Endothelial cell (in vitro differentiated cells): ENCODE measurements at places on chromosomes 11 and 22. TPM values are rescaled to one million over a fixed set of nuclear protein-coding genes. Genes with fewer than 3 reads are reported as not detected.
A peak's percentile ranks its signal among the peaks of the same experiment; 100 is the strongest.

DNA sequence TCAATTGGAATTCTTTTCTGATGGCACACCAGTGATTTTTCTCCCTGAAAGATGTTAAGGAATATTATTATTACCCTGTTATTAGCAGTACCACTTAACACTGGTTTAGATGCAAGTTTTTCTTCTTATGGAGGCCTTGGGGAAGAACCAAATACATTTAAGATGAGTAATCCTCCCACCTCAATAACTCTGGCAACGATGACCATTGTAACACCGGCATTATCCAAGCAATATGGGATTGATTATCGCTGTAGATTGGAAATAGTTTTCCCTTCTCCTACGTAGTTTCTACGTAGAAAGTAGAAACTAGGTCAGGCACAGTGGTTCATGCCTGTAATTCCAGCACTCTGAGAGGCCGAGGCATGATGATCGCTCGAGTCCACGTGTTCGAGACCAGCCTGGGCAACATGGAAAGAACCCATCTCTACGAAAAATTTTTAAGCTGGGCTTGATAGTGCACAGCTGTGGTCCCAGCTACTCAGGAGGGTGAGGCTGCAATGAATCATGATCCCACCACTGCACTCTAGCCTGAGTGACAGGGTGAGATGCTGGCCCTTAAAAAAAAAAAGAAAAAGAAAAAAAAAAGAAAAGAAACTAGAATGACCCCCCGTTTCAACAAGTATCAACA is 45.5 kb downstream of the PACSIN2 start:
- peaks cover 11% of the 10 kb centered on the region for H3K27me3 ChIP-seq
- no peak for DNase-seq
- peaks cover 41% of the 10 kb centered on the region for H3K36me3 ChIP-seq
- H3K4me1 ChIP-seq: peaks cover 39% of the 10 kb centered on the region

DNA sequence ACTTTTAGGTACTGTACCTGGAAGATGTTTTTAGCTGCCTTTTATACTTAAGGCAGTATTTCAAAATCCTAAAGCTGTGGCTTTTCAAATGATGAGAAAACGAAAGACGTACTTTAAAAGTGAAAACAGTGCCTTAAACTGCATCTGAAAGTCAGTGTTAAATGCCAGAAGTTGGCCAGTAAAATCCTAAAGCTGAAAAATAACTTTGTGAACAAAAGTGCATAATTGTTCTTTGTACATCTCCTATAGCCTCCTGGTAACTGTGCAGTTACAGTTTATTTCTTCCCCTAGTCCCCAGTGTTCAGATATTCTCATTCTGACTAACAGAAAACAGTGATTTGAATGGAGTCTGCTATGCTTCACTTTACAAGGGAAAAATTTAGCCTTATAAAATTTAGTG is 6.8 kb downstream of the EED start:
- no peak overlapping the region for H3K4me3 ChIP-seq
- H3K36me3 ChIP-seq: no peaks in the 10 kb centered on the region
- peaks cover 6% of the 10 kb centered on the region for H3K4me1 ChIP-seq
- H3K27ac ChIP-seq: no peak overlapping the region

TSPAN18 gene
- total RNA-seq: 717 TPM

GRCh38 chr22:34354071-34354817 is 434.0 kb upstream of the LARGE1 start:
- H3K27me3 ChIP-seq: no peaks in the 10 kb centered on the region
- no peak for DNase-seq
- H3K4me1 ChIP-seq: no peaks in the 10 kb centered on the region
- H3K27ac ChIP-seq: no peak overlapping the region

DNA sequence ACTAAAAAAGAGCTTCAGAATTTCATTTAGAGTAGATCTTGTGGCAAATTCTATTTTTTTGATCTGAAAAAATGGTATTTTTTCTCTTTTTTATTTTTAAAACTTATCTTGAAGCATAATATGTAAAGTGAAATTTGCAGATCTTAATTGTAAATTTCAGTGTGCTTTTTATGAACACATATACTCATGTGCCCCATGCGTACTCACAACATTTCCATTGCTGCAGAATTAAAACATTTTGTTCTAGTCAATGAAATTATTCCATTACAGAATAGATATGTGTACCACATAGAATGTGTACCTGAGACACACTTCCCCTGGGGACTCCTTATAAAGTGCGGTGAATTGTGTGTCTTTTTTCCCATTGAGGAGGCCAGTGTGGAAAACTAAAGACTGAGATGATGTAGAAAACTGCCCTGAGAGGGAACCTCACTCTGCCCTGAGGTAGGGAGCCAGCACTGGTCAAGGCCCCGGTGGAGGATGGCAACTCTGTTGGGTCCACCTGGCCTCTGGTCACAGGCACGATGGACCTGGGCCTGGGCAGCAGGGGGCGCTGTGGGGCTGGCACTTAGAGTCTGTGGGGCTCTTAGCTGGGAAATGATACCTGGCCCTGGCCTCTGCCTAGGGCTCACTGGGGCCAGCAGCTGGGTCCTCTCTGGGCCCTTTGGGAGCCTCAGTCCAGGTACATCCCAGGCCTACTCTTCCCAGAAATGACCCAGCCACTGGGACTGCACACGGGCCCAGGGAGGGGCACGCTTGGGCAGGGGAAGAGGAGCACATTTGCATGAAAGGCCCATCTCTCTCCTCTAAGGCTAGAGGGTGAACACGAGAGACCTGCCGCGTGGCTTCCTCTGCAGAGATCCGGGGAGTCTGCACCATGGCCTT is 77.9 kb upstream of the TOP3B start:
- no peaks in the 10 kb centered on the region for H3K36me3 ChIP-seq
- no peak overlapping the region for H3K27ac ChIP-seq
- DNase-seq: peak; percentile 82
- H3K4me1 ChIP-seq: no peaks in the 10 kb centered on the region
- H3K4me3 ChIP-seq: no peak overlapping the region
- no peaks in the 10 kb centered on the region for H3K27me3 ChIP-seq

DNA sequence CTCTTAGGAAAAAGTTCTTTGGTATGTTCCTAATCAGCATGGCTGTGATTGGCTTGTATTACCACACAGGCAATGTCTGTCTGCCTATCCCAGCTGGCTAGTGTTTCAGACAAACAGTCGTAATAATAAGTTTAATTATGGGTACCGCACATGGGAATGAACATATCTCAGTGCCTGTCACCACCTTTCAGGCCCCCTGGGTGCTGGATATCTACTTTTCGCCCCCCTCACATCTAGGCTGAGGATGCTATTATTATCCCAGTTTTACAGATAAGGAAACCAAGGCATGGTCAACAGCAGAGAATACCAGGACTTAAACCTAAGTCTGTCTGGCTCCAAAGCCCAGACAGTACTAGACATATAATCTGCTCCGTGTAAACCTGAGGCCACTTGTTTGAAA is 174.8 kb downstream of the SPON1 start:
- no peaks in the 10 kb centered on the region for H3K27me3 ChIP-seq
- no peaks in the 10 kb centered on the region for H3K4me1 ChIP-seq
- no peak overlapping the region for H3K27ac ChIP-seq
- H3K4me3 ChIP-seq: no peak overlapping the region
- no peak for DNase-seq

C11orf86 gene
- not detected for total RNA-seq

- H3K27me3 ChIP-seq: no peaks in the 10 kb centered on the region
- peaks cover 12% of the 10 kb centered on the region for H3K4me1 ChIP-seq
- H3K4me3 ChIP-seq: no peak overlapping the region
- H3K36me3 ChIP-seq: no peaks in the 10 kb centered on the region
- no peak for DNase-seq
Observed at GRCh38 chr11:128179512-128179911, 407.8 kb downstream of the ETS1 start.

SIK2 gene
- 16.3 TPM for total RNA-seq

- no peak for DNase-seq
- H3K36me3 ChIP-seq: no peaks in the 10 kb centered on the region
- no peak overlapping the region for H3K4me3 ChIP-seq
- peaks cover 3% of the 10 kb centered on the region for H3K27me3 ChIP-seq
- H3K4me1 ChIP-seq: peaks cover 6% of the 10 kb centered on the region
Observed at GRCh38 chr11:9606809-9607510, 33.5 kb downstream of the WEE1 start.

JHY gene
- total RNA-seq: 2.8 TPM

DNA sequence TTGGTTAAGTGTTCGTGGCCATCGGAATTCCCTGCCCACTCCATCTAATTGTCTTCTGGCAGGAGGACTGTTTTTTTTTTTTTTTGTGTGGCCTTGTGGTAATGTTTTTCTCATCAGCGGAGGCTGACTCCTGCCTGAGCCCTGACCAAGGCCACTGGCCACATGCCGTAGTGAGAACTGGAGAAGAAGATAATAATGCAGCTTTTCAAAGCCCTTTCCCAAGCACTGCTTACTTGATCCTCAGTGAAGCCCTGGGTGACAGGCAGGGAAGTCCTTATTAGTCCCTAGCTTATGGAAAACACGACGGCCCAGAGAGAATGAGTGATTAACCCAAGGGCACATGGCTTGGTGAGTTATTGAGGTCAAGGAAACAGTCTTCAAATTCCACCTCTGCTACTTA is 71.2 kb downstream of the ADM start:
- no peak for DNase-seq
- peaks cover 6% of the 10 kb centered on the region for H3K4me1 ChIP-seq
- peaks cover 2% of the 10 kb centered on the region for H3K27me3 ChIP-seq
- no peak overlapping the region for H3K4me3 ChIP-seq

VSTM5 gene
- total RNA-seq: 0.56 TPM

SLC37A2 gene
- 0.49 TPM for total RNA-seq

ZBTB3 gene
- total RNA-seq: 12.7 TPM

KLHL35 gene
- 2.8 TPM for total RNA-seq

- no peak for DNase-seq
- no peaks in the 10 kb centered on the region for H3K4me1 ChIP-seq
- no peak overlapping the region for H3K27ac ChIP-seq
- H3K36me3 ChIP-seq: no peaks in the 10 kb centered on the region
- H3K4me3 ChIP-seq: no peak overlapping the region
Observed at GRCh38 chr11:55572548-55572947, 620 bp downstream of the OR4C16 start.

CPT1B gene
- total RNA-seq: 89.0 TPM

TCN1 gene
- total RNA-seq: not detected

DNA sequence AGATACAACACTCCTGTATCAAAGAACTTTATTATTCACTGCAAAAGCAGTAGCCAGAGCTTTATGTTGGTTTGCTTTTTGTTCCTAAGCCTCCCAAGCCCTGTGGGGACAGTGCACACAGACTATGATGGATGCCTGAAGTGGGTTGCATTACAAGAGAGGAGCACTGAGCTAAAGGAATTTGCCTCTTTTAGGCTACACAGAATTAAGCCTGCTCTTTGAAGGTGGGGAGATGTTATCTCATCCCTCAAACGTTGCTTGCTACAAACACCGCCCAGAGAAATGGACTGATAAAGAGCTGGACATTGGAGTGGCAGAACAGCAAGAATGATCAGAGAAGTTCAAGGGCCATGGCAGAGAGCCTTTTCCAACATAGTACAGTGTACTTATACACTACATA is 2.5 kb upstream of the POGLUT3 start:
- H3K27me3 ChIP-seq: peaks cover 8% of the 10 kb centered on the region
- peaks cover 10% of the 10 kb centered on the region for H3K4me1 ChIP-seq
- no peak for DNase-seq

DNA sequence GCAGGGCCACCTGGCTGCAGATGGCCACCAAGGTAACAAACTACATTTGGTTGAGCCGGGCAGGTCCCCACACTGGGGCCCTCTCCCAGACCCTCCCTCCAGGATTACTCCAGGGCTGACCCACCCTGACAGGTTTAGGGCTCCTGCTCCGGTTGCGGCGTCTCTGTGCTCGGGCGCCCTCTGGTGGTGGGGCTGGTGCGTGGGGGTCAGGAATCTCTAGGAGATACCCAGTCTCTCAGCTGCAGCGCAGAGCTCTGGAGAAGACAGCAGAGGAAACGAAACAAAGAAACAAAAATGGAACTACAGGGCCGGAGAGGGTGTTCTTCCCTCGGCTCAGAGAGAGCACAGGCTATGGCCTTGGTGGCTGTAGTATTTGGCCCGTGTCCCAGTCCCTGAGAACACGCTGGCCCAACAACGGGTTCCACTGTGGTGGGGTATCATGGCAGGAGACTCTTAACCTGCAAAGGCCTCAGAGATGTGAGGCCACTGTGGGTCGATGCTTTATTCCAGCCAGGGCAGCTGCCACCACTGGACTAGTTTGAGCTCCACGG is 2.4 kb downstream of the C11orf96 start:
- peaks cover 28% of the 10 kb centered on the region for H3K27me3 ChIP-seq
- peaks cover 3% of the 10 kb centered on the region for H3K36me3 ChIP-seq
- no peak overlapping the region for H3K27ac ChIP-seq
- H3K4me3 ChIP-seq: no peak overlapping the region
- peaks cover 8% of the 10 kb centered on the region for H3K4me1 ChIP-seq
- peak; percentile 72 for DNase-seq

DNA sequence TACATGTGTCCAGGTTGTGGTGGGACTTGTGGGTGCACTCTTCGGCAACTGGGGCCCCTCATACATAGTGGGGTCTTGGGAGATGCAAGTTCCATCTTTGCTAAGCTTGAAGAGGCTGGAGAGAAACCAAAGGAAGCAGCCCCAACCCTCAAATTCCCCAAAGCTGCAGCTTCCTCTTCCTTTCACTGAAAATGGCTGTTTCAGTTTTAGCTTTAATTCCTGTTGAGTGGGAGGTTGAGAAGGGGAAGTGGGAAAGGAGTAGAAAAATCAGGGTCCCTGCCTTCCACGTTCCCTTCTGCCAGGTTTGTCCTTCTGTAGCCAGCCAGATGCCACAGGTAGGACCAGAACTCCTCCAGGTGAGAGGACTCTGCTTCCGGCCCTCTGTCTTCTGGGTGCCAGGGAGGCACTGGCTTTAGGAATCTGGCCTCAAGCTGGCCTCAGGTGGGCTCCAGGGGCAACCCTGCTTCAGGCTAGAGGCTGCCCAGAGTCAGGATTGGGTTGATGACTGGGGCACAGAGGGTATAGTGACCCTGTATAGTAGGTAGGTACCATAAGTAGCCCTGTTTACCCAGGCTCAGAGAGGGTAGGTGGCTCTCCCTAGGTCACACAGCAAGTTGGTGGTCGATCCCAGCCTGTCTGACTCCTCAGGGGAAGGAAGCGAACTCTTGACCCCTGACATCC is 16.2 kb downstream of the P2RY6 start:
- DNase-seq: no peak
- no peak overlapping the region for H3K27ac ChIP-seq
- peaks cover 15% of the 10 kb centered on the region for H3K27me3 ChIP-seq
- peaks cover 4% of the 10 kb centered on the region for H3K36me3 ChIP-seq
- H3K4me1 ChIP-seq: peaks cover 24% of the 10 kb centered on the region

TRIM48 gene
- not detected for total RNA-seq

OR9I1 gene
- not detected for total RNA-seq

GRCh38 chr11:128497061-128497775 is 90.1 kb downstream of the ETS1 start:
- peak overlapping the region; percentile 77 for H3K27ac ChIP-seq
- DNase-seq: no peak
- peaks cover 74% of the 10 kb centered on the region for H3K4me1 ChIP-seq
- H3K4me3 ChIP-seq: peak overlapping the region; percentile 39
- peaks cover 52% of the 10 kb centered on the region for H3K36me3 ChIP-seq

BAIAP2L2 gene
- total RNA-seq: 0.77 TPM
